ENCODE measurements at places on chromosomes 7 and 10. TPM values are rescaled to one million over a fixed set of nuclear protein-coding genes. Genes with fewer than 3 reads are reported as not detected.

DNA sequence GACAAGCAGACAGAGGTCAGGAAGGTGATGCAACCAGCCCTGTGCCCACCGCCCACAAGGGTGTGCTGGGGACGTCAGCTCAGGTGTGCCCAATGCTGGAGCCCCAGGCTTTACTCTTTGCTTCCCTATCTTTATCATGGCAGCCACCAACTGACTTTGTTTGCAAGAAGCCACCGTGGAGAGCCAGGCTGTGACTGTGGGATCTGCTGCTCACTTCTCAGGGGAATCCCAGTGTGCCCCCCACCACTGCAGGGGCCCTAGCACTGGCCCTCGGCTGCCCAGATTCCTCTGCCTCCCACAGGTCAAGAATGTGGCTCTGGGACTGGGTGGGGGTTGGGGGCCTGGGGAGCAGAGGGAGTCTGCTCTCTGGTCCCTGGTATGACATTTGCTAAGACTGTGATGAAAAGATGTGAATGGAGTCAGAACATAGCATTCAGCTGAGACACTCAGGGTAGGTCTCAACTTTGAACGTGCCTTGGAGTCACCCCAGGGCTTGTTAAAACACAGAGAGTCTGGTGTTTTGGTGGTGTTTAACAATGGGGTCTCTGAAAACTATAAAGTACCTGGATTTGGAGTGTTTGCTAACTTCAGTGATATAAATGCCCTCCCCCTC is 47.3 kb downstream of the ARHGAP22 start:
- H3K4me3 ChIP-seq = no peak overlapping the region
- H3K27me3 ChIP-seq = no peaks in the 10 kb centered on the region
- H3K27ac ChIP-seq = no peak overlapping the region
- DNase-seq = no peak

GRCh38 chr10:76945166-76945565 is 692.4 kb downstream of the KCNMA1 start:
- H3K36me3 ChIP-seq = no peaks in the 10 kb centered on the region
- DNase-seq = no peak
- H3K4me3 ChIP-seq = no peak overlapping the region
- no peaks in the 10 kb centered on the region for H3K4me1 ChIP-seq
- H3K27me3 ChIP-seq = peaks cover 4% of the 10 kb centered on the region

DNA sequence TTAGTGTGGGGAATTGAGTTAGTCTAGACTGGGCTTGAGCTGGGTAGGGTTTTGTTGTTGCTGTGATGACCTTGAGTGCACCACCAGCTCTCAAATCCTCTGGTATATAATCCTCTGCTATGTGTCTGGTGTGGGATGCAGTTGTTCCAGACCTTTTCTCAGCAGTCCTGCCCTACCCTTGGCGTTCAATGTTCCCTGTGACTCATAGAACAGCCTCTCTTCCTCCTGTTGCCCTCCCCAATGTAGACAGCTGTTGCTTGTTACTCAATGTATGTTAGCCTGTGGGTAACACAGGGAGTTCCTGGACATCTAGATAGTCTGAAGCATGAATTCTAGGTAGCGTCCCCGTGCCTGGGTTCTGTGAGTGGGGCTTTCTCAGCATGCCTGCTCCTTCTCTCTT is 19.8 kb downstream of the ACBD7 start:
- no peak for DNase-seq
- H3K4me1 ChIP-seq = no peaks in the 10 kb centered on the region
- peaks cover 8% of the 10 kb centered on the region for H3K36me3 ChIP-seq
- no peak overlapping the region for H3K27ac ChIP-seq

DNA sequence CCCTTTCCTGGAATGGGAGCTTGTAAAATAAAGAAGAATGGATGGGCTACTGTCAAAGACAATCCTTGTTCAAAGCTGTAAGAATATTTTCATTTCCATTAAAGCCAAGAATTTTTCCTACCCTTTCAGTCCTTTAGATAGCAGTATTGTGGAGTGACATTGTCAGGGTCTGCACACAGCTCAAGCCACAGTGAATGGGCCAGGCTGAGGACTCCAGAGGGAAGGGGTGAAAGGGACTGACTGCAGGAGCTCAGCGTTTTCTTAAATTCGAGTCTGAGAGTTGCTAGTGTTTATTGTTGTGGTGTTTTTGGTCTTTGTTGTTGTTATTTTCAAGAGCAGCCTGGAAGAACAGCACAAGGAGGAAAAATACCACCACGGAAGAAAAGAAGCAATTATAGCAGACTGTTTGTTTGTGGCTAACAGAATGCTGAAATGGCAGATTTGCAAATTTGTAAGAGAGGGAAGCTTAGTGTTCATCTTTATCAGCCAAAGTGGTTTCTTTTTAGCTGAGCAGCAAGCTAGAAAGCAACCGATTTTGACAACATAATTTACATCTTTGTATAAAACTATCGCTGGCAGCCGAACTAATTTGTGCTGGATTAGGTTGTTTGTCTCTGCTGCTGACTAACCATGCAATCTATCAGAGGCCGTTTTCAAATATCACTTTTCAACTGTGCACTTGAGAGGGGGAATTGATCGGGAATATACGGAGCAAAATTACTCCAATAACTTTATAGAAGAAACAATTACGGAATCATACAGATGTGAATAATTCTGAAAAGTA is 192.1 kb downstream of the LRMDA start:
- peaks cover 13% of the 10 kb centered on the region for H3K27me3 ChIP-seq
- no peak overlapping the region for H3K27ac ChIP-seq
- no peaks in the 10 kb centered on the region for H3K36me3 ChIP-seq
- no peaks in the 10 kb centered on the region for H3K4me1 ChIP-seq
- no peak overlapping the region for H3K4me3 ChIP-seq
- DNase-seq = no peak

GRCh38 chr7:148882841-148883265 is 1.2 kb downstream of the EZH2 start:
- peak overlapping the region; percentile 97 for H3K27ac ChIP-seq
- no peaks in the 10 kb centered on the region for H3K27me3 ChIP-seq
- H3K36me3 ChIP-seq = no peaks in the 10 kb centered on the region
- peak overlapping the region; percentile 89 for H3K4me3 ChIP-seq
- no peaks in the 10 kb centered on the region for H3K4me1 ChIP-seq

DNA sequence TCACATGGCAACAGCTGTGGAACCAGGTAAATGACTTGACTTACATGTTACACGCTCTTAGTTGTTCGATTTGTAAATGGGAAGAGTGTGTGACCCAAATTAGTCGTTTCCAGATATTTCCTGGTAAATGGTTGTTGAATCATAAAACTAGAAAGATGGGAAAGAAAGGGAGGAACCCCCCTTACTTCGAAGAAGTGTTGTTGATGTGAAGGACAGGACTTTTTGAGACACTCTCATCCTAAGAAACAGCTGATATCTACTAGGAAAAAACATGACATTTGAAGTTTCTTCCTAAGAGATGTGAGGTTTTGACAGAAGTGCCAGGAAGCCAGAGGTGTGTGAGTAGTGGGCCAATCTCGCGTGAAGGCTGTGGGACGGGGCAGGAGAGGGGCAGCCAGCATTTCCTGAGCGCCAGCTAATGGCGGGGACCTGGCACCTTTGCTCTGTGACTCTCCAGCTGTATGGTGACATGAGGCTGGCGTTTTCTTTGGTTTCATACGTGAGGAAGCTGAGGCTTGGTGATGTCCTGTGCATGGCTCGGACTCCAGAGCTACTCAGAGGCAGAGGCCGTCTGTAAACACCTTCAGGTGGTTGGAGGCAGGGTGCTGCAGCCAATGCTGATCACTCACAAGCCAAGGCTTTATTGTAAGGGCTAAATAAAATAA is 53.7 kb downstream of the IKZF1 start:
- peak overlapping the region; percentile 90 for H3K27ac ChIP-seq
- peaks cover 96% of the 10 kb centered on the region for H3K4me1 ChIP-seq
- DNase-seq = no peak
- peaks cover 43% of the 10 kb centered on the region for H3K36me3 ChIP-seq

GRCh38 chr7:77727527-77727926 is 31.3 kb downstream of the RSBN1L start:
- peaks cover 30% of the 10 kb centered on the region for H3K4me1 ChIP-seq
- H3K36me3 ChIP-seq = no peaks in the 10 kb centered on the region
- DNase-seq = no peak
- no peak overlapping the region for H3K4me3 ChIP-seq

DNA sequence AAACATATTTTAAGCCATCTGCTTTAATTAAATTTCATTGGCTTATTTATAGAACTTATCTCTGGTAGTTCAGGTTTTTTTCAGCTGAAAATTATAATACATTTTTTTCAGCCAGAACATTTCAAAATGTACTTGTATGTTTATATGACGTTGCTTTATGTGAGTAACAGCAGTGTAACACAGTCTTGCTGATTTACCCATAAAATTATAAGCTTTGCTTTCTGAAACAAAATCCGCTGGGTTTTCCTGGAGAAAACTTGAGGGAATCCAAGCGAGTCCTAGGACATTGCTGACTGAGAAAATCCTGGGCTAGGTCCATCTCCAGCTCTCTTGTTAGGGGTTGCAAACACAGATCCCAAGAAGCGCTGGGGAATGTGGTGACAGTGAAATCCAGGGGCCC is 112.2 kb upstream of the GATA3 start:
- H3K27ac ChIP-seq = no peak overlapping the region
- H3K36me3 ChIP-seq = peaks cover 45% of the 10 kb centered on the region
- no peak overlapping the region for H3K4me3 ChIP-seq
- H3K4me1 ChIP-seq = peaks cover 41% of the 10 kb centered on the region

GRCh38 chr10:133044401-133044811 is 43.3 kb upstream of the ADGRA1 start:
- no peak for DNase-seq
- H3K27ac ChIP-seq = no peak overlapping the region
- no peaks in the 10 kb centered on the region for H3K36me3 ChIP-seq
- no peak overlapping the region for H3K4me3 ChIP-seq
- no peaks in the 10 kb centered on the region for H3K27me3 ChIP-seq

DNA sequence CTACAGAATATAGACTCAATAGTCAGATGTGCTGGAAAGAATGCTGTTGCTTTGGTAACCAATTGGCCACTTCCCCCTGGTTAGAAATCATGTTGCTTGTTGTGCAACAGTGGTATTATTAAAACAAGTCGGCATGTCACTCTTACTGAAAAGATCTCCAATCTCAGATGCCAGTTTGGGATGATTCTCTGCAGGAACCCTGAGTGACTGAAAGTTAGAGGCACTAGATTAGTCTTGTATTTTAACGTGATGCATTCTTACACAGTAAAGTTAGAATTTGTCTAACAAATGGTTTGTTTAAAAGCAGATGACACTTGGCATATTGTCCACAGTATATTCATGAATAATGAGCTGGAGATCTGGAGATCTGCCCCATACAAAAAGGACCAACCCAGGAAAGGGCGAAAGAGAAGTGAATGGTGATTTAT is 287.6 kb downstream of the TWIST1 start:
- no peaks in the 10 kb centered on the region for H3K4me1 ChIP-seq
- H3K27me3 ChIP-seq = no peaks in the 10 kb centered on the region
- H3K4me3 ChIP-seq = no peak overlapping the region
- H3K27ac ChIP-seq = no peak overlapping the region
- no peaks in the 10 kb centered on the region for H3K36me3 ChIP-seq

- H3K27ac ChIP-seq = no peak overlapping the region
- peaks cover 6% of the 10 kb centered on the region for H3K36me3 ChIP-seq
- no peak overlapping the region for H3K4me3 ChIP-seq
- no peaks in the 10 kb centered on the region for H3K4me1 ChIP-seq
- H3K27me3 ChIP-seq = no peaks in the 10 kb centered on the region
- DNase-seq = no peak
Observed at GRCh38 chr7:66187905-66188304, 17.2 kb upstream of the TPST1 start.

GRCh38 chr7:22765609-22766008 is 38.6 kb downstream of the IL6 start:
- H3K36me3 ChIP-seq = no peaks in the 10 kb centered on the region
- DNase-seq = peak; percentile 59
- peak overlapping the region; percentile 32 for H3K27ac ChIP-seq
- peaks cover 10% of the 10 kb centered on the region for H3K4me1 ChIP-seq
- peaks cover 12% of the 10 kb centered on the region for H3K27me3 ChIP-seq

GRCh38 chr10:5814110-5815107 is 1.2 kb upstream of the GDI2 start:
- H3K36me3 ChIP-seq = peaks cover 7% of the 10 kb centered on the region
- DNase-seq = no peak
- peaks cover 59% of the 10 kb centered on the region for H3K4me1 ChIP-seq
- H3K4me3 ChIP-seq = peak overlapping the region; percentile 97

GRCh38 chr10:4810092-4810491 is 15.9 kb upstream of the AKR1E2 start:
- H3K36me3 ChIP-seq = no peaks in the 10 kb centered on the region
- H3K4me1 ChIP-seq = peaks cover 4% of the 10 kb centered on the region
- H3K27ac ChIP-seq = no peak overlapping the region
- H3K27me3 ChIP-seq = no peaks in the 10 kb centered on the region
- H3K4me3 ChIP-seq = no peak overlapping the region

DNA sequence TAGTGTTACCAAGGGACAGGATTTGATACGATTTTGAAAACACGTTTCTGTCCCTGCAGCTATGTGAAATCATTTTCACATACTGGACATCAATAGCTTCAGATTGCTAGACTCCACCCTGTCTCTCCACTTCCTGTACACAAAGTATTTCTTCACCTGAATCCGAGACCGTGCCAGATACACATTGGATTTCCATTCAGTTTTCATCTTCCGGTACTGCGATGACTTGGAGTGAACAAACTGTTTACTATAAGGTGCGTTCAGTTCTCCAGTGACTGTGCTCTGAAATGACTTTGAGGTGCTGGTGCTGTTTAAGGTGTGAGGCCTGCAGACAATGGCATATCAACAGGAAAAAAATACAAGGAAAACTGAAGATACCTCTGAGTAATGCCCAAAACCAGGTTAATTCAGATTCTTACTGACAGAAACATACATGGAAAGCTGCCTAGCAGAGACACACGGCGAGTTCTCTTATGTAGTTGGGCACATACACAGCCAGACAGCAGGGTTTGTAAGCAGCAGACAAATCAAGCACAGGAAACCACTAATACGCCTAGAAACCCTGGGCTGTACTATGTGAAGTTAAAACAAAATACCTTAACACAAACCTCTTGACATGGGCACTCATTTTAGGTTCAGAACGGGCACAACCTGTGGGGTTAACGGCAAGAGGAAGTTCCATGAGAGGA is 119.2 kb downstream of the GALNT11 start:
- H3K27me3 ChIP-seq = no peaks in the 10 kb centered on the region
- no peak for DNase-seq
- peaks cover 26% of the 10 kb centered on the region for H3K36me3 ChIP-seq
- H3K4me1 ChIP-seq = peaks cover 4% of the 10 kb centered on the region
- H3K4me3 ChIP-seq = no peak overlapping the region
- peak overlapping the region; percentile 30 for H3K27ac ChIP-seq

- H3K4me1 ChIP-seq = peaks cover 1% of the 10 kb centered on the region
- DNase-seq = no peak
- no peaks in the 10 kb centered on the region for H3K27me3 ChIP-seq
Observed at GRCh38 chr7:65974191-65974801, 7.7 kb downstream of the GUSB start.

The SLC13A1 gene
- polyA plus RNA-seq = not detected

The HTR5A gene
- polyA plus RNA-seq = not detected

The C10orf105 gene
- not detected for polyA plus RNA-seq

The ZPBP gene
- polyA plus RNA-seq = not detected

The NUTM2E gene
- polyA plus RNA-seq = not detected

The ANKMY2 gene
- polyA plus RNA-seq = 16.5 TPM

The CLCN1 gene
- polyA plus RNA-seq = not detected

The PPP1R9A gene
- 2.2 TPM for polyA plus RNA-seq

The TLX1 gene
- polyA plus RNA-seq = not detected

The STRIP2 gene
- polyA plus RNA-seq = not detected

The ZNF107 gene
- 30.1 TPM for polyA plus RNA-seq

The SPRN gene
- 0.31 TPM for polyA plus RNA-seq

The CPN1 gene
- polyA plus RNA-seq = not detected

The STX1A gene
- 2.3 TPM for polyA plus RNA-seq

Measured in naive B cell (primary cell).